Dermis lymphatic vessel endothelial cell (primary cell): ENCODE measurements at places on chromosomes 6 and 20. TPM values are rescaled to one million over a fixed set of nuclear protein-coding genes. Genes with fewer than 3 reads are reported as not detected.

TRIM31 gene
- total RNA-seq: not detected in 2 replicates

LYRM4 gene
- total RNA-seq: 13.0 and 23.4 TPM in 2 replicates

ATP6V1G2 gene
- total RNA-seq: 0.11 and 0.17 TPM in 2 replicates

CCM2L gene
- 19.3 and 23.8 TPM in 2 replicates for total RNA-seq

TPX2 gene
- 6.3 and 7.7 TPM in 2 replicates for total RNA-seq

AKAP12 gene
- 331 and 532 TPM in 2 replicates for total RNA-seq

RPL7L1 gene
- 96.3 and 122 TPM in 2 replicates for total RNA-seq

ABRACL gene
- 5.2 and 5.9 TPM in 2 replicates for total RNA-seq

PRICKLE4 gene
- 6.3 and 6.9 TPM in 2 replicates for total RNA-seq

SCGN gene
- total RNA-seq: not detected in 2 replicates

SIGLEC1 gene
- total RNA-seq: not detected in 2 replicates

PCMT1 gene
- 85.9 and 91.4 TPM in 2 replicates for total RNA-seq

PAK5 gene
- not detected in 2 replicates for total RNA-seq

COQ3 gene
- 2.9 and 4.4 TPM in 2 replicates for total RNA-seq

FAM217B gene
- 3.3 and 3.4 TPM in 2 replicates for total RNA-seq

SUMO4 gene
- 0.76 and 1.2 TPM in 2 replicates for total RNA-seq

SDCBP2 gene
- total RNA-seq: 3.7 and 5.4 TPM in 2 replicates

TDRD6 gene
- total RNA-seq: under 0.01 TPM in 1 of 2 replicates, not detected in the other

UNC5CL gene
- 0.09 and 0.11 TPM in 2 replicates for total RNA-seq
